ENCODE measurements at places on chromosomes 6 and 20.

GRCh38 chr6:25405442-25405841 lies 126.3 kb downstream of the CARMIL1 start:
- no peak for DNase-seq

GRCh38 chr6:69622230-69622629 lies 174.6 kb downstream of the LMBRD1 start:
- DNase-seq = no peak

DNA sequence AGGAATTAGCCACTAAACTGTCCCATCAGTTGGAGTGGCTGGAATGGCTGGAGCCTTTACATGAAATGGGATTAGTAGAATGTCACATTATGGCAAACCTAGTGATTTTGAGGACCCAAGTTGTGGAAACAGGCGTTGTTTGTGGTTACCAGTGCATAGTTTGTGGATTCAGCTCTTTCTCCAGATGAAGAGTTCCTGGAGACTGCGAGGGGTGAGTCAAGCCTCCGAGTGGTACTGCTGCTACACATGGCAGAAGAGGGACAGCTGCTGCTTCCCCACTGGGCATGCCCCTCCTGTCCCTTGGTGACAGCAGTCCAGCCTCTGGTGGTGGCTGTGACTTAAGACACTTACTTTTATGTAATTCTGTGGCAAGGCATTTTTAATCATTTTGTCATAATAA lies 94.2 kb upstream of the SCP2D1 start:
- no peak for DNase-seq

DNA sequence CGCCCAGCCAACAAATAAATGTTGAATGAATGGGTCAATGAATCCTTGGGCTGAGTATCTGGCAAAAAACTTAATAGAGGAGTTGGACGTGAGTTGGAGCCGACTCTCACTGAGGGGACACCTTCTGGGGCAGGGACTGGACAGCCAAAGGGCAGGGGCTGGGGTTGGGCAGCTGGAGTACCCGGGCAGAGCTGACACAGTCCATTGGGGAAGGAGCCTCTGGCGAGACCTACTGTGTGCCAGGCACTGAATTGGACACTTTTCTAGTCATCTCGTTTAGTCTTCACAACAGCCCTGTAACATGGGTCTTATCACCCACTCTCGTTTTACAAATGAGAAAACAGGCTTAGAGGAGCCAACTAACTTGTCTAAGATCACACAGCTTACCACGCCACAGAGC lies 4.7 kb upstream of the MAPK13 start:
- DNase-seq = no peak

GRCh38 chr6:68082086-68082485 lies 553.0 kb upstream of the ADGRB3 start:
- DNase-seq = no peak

DNA sequence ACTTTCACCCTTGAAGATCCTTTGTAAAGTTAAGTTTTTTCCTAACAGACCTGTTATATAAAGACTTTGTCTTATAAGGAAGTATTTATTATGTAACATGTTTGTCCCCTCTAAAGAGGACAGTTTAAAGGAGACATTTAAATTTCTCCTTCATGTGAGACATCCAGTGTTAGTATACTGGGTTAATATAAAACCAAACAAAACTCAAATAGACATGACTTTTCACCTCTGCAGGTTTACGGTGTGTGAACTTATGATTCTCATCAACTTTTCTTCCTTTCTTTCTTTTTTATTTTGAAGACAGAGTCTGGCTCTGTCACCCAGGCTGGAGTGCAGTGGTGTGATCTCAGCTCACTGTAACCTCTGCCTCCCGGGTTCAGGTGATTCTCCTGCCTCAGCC lies 17.4 kb upstream of the MPC1 start:
- no peak for DNase-seq
